ENCODE measurements at places on chromosomes 5 and 9. TPM values are rescaled to one million over a fixed set of nuclear protein-coding genes. Genes with fewer than 3 reads are reported as not detected.

PCDHGA7 gene
- not detected for total RNA-seq

PCDHGA5 gene
- total RNA-seq: not detected

FRMPD1 gene
- total RNA-seq: not detected

SPARC gene
- 0.89 TPM for total RNA-seq

IGIP gene
- total RNA-seq: 5.8 TPM

CMBL gene
- 2.1 TPM for total RNA-seq

BTNL9 gene
- not detected for total RNA-seq

LTC4S gene
- 3.9 TPM for total RNA-seq

FOXI1 gene
- not detected for total RNA-seq

LEAP2 gene
- 4.0 TPM for total RNA-seq

KLF9 gene
- total RNA-seq: 18.0 TPM

Measured in activated naive CD4-positive, alpha-beta T cell treated with anti-CD3 and anti-CD28 coated beads, Interleukin-2, amount 10 ng/mL, durations not matched to agents 5 hours and 36 hours (primary cell).